ENCODE measurements at places on chromosomes 1 and 21.

- DNase-seq: no peak
Observed at GRCh38 chr1:44078104-44078503, 40.5 kb upstream of the KLF17 start.

- DNase-seq: peak; percentile 66
Observed at GRCh38 chr1:185244015-185244747, 72.9 kb downstream of the IVNS1ABP start.

DNA sequence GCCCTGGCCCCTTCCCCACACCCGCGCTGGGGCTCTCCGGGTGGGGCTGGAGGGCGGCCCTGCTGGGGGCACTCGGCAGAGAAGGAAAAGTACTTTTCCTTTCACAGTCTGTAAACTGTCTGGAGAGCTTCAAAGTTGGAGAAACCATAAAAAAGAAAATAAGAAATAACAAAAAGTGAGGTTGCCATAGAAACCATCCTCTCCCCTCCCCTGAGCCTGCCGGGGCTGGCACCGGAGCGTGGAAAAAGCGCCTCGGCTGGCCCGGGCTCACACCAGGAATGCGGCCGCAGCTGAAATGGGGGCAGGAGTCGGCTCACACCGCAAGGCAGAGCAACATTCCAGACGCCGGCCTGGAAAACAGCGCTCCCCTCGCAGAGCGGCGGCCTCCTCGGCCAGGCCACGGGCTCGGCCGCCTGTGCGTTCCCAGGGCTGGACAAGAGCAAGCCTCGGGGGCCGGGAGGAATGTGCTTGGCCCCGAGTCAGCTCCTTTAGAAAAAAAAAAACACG, 69.2 kb downstream of the MORN1 start:
- peak; percentile 51 for DNase-seq

DNA sequence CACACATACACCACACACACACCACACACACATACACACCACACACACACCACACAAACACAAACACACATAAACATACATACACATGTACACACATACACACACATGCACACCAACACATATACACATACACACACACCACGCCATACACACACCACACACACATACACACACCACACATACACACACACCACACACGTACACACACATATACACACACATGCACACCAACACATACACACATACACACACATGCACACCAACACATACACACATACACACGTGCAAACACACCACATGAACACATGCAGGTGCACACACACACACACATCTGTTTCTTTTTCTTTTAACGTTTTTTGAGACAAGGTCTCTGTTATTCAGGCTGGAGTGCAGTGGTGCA, 41.0 kb upstream of the SLC45A1 start:
- DNase-seq: no peak

DNA sequence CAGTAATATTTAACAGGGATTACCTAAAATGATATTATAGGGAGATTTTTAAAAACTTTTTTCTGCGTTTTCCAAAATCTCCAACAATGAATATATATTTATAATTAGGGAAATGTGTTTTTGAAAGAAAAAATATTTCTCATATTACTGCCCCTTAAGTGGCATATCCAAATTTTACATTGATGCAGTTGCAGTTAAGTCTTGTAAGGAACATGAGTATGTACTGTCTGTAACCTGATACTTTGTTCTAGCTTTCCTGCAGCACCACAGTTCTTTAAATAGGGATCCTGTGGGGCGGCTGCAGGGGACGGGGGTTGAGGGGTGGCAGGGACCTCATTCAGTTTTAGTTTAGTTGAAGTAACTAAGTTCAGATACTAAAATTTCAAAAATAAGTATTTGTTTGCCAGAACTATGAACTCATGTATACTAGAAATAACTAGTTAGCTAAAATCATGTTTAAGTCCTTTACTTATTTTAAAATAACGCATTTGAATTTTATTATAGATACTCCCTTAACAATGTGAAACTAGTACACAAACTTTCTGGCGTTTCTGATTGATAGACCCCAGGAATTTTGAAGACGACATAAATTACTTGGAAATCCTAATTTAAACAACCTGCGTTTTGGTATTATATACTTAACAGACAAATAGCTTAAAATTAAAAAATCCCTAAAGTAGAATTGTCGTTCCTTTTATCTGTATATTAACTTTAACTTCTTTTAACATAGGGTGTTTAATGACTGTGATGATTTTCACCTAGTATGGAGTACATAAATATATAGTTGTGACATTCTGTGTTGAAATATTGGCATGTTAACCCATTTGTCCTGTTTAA, 639 bp upstream of the DNAJB4 start:
- DNase-seq: peak; percentile 60

DNA sequence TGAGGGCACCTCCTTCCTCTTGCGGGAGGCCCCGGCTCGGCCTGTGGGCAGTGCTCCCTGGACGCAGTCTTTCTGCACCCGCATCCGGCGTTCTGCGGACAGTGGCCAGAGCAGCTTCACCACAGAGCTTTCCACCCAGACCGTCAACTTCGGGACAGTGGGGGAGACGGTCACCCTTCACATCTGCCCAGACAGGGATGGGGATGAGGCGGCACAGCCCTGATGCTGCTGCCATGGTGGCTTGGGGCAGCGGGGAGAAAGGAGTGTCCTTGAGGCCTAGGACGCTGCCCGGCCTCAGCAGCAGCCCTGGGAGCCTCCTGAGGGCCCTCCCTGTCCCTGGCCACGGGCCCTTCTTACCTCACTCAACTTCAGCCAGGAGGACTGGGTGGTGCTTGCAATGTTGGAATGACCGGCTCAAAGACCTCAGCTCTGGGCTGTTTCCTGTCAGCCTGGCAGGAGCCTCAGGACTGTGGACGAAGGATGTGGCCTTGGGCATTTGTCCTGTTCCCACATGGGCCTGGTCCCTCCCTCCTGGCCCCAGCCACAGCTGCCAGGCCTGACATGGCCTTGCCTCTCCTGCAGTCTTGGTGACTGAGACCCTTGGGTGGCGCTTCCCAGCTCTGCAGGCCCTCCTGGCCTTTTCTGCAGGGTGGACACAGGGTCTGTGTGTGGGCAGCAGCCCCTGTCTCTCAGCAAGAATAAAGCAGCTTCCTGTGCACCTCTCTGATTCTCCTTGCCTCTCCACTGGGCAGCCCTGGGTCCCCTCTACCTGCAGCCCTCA, 45.9 kb downstream of the TRIM11 start:
- no peak for DNase-seq

GRCh38 chr1:174364996-174365736, 82.6 kb upstream of the GPR52 start:
- DNase-seq: no peak

DNA sequence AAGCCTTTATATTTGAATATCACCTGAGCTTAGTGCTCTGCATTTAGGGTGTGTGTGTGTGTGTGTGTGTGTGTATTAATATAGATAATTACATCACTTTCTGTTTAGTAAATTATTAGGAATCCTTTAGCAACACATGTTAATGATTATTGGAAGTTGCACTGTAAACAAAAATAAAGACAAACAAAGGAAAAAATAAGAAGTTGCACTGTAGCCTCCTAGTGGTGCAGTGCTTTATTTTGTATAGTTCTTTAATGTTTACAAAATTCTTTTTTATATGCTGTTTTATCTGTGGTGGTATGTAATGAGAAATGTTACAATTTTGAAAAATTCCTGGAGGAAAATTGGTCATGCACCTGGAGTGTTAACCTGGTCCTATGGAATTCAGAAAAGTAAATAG, 69.2 kb downstream of the UBE4B start:
- no peak for DNase-seq

GRCh38 chr1:241074507-241074906, 282.5 kb downstream of the RGS7 start:
- DNase-seq: no peak

- no peak for DNase-seq
Observed at GRCh38 chr1:168974117-168974516, 132.4 kb upstream of the ATP1B1 start.

- peak; percentile 83 for DNase-seq
Observed at GRCh38 chr1:78156805-78157521, 111.2 kb downstream of the GIPC2 start.

DNA sequence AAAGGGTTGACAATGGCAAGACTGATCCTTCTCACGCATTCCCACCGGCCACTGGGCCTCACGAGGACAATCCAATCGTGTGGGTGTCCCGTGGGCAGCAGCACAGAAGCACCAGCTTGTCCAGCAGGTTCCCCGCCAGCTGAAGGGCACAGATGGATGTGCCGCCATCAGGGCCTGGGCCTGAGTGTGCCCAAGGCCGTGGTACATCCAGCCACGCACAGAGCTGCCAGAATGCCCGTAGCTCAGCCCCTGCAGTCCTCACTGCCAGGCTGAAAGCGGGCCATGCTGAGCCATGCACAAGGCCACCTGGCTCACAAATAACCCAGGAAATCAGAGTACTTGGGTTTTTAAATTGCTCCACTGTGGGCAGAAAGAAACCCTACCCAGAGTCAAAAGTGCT, 7.0 kb downstream of the NPHP4 start:
- DNase-seq: no peak

DNA sequence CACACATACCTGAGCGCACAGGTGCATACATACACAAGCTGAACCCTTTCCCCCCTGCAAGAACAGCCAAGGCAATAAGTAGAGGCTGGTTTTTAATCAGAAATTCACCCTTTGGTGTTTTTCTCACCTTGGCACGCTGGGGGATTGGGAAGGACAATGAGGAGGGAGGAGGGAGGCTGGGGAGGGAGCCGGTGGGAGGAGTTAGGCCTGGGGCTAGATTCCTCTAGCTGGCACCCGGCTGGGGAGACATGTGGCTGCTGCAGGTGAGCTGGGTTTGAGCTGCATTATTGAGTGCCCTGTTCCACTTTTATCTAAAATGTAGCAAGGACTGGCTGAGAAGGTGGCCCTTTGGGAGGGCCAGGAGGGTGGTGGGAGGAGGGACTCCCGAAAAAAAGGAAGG, 97.8 kb upstream of the CSF3R start:
- no peak for DNase-seq

- DNase-seq: peak; percentile 52
Observed at GRCh38 chr1:39103328-39104157, 77.4 kb downstream of the NDUFS5 start.

- no peak for DNase-seq
Observed at GRCh38 chr21:9730866-9731265, 790.5 kb upstream of the TPTE start.

- DNase-seq: no peak
Observed at GRCh38 chr1:207025146-207025880, 7.2 kb downstream of the C1orf116 start.

GRCh38 chr1:167430134-167430848, 88.0 kb downstream of the CD247 start:
- no peak for DNase-seq

GRCh38 chr1:110752941-110753725, 78.4 kb upstream of the KCNA3 start:
- DNase-seq: no peak

DNA sequence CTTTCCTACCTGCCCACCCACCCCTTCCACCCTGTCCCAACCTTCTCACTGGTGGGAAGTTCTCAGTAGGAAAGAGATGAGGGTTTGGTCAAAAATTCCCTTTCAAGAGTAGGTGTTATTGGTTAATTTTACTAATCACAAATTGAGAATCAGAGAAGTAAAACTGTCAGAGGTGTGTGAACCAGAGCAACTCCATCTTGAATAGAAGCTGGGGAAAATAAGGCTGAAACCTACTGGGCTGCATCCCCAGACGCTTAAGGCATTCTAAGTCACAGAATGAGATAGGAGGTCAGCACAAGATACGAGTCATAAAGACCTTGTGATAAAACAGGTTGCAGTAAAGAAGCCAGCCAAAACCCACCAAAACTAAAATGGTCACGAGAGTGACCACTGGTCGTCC, 11.5 kb downstream of the PLA2G2D start:
- no peak for DNase-seq

GRCh38 chr1:119428991-119429390, 14.0 kb downstream of the HSD3B2 start:
- DNase-seq: no peak

- peak; percentile 77 for DNase-seq
Observed at GRCh38 chr1:159889821-159890252, 10.1 kb downstream of the CFAP45 start.

DNA sequence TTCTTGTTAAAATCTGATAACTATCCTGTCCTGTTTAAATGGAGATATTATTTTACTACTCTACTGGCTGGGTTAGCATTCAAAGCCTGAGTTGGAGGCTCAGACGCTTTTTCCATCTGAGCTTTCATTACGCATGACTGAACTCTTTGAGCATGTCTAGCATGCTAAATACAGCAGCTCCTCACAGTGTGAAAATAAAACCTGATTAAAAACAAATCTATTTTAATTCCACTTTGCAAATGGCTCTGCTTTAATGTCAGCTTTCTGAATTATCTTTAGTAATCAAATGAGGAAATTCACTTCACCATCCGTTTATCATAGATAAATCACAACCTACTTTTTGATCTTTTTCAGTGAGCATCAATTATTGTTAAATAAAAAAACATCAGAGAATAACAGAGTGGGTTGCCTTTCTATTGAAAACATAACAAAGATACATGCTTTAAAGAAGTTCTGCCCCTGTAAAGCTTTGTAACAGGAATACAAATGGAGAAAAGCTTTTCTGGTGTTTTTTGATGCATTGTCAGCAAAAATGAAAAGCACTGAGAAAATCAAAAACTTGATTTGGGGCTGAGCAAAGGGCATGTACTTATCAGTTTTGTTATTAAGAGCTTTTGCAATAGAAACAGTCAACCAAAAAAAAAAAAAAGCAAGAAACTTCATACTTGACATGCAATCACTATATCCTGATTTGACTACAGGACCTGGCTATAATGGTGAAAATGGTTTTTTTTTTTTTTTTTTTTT, 3.5 kb upstream of the SPEN start:
- no peak for DNase-seq

DNA sequence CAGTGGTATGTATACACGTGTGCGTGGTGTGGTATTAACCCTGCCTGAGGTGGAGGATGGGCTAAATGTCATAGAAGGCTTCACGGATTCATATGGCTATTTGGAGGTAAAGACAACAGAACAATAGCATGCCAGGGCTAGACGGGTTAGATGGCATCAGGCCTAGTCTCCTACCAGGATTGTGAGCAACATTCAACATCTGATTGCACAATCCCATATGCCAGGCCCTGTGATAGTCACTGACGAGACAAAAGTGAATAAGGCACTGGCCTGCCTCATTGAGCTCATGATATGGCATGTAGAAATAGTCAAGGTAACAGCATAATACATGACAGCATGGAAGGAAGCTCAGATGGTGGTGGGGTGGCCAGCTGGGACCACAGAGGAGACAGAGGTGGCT, 167.1 kb upstream of the BEND5 start:
- DNase-seq: no peak

- no peak for DNase-seq
Observed at GRCh38 chr1:217622042-217622441, 8.8 kb downstream of the GPATCH2 start.

- DNase-seq: no peak
Observed at GRCh38 chr1:182794676-182795201, 5.2 kb downstream of the NPL start.

- no peak for DNase-seq
Observed at GRCh38 chr1:7553042-7553690, 217.9 kb upstream of the VAMP3 start.

DNA sequence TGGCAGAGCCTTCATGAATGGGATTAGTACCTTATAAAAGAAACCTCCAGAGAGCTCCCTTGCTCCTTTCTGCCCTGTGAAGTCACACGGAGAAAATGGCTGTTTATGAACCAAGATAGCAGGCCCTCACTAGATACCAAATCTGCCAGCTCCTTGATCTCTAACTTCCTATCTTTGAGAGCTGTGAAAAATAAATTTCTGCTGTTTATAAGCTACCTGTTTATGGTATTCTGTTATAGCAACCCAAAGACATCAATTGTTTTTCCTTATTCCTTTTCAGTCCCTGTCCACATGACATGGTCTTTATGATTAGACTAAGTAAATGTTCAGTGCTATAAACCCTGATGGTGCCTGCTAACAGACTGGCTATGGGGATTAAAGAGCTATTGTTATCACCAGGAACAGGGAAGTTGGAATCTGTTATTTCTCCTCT, 9.7 kb upstream of the STIL start:
- DNase-seq: no peak

Data from skeletal muscle cell (primary cell).